Endodermal cell (in vitro differentiated cells): ENCODE measurements at places on chromosomes 7 and 10. TPM values are rescaled to one million over a fixed set of nuclear protein-coding genes. Genes with fewer than 3 reads are reported as not detected.

BAG3 gene
- total RNA-seq, result 13.4 and 16.0 TPM in 2 replicates

GRCh38 chr10:124372899-124373298 is 45.8 kb downstream of the OAT start:
- H3K4me3 ChIP-seq, result no peak overlapping the region
- H3K27me3 ChIP-seq, result peaks cover 7% of the 10 kb centered on the region
- DNase-seq, result no peak
- no peak overlapping the region for H3K27ac ChIP-seq

BTBD16 gene
- not detected in 3 replicates for total RNA-seq

ACTR3C gene
- not detected in 3 replicates for total RNA-seq

DNA sequence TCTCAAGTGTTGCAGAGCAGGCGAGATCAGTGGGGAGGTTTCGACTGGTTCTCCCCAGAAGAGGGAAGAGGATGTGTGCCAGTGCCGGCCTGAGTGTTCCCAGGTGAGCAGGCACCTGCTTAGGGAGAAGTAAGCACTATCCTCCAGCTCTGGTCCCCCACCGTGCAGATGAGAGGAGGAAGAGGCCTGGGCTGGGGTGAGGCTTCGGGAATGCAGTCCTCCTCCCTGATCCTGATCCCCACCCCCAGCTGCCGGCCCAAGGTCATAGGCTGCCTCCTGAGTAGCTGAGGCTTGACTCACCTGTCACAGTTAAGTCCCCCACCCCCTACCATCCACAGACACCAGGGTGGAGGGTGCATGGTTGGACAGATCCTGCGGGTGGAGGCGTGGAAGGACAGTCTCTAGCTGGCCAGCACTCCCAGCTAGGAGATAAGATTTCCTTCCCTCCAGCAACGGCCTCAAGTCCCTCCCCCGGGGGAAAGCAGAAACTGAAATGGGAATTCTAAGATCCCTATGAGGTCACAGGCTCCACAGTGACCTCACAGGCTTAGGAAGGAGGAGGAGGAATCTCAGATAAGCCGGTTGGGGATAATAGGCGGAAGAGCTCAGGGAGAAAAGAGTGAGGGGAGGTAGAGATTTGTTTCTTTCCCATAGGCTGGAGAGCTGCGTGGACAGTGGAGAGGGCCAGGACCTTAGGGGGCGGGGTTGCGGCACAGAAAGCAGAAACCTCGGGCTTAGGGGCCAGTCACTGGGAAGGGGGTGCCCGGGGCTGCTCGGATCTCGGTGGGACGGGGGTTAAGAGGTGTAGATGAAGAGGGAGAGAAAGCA is 1.0 kb downstream of the LRCH4 start:
- peaks cover 9% of the 10 kb centered on the region for H3K4me1 ChIP-seq
- peak overlapping the region; percentile 87 for H3K27ac ChIP-seq
- H3K27me3 ChIP-seq, result no peaks in the 10 kb centered on the region
- peak overlapping the region; percentile 94 for H3K4me3 ChIP-seq
- DNase-seq, result peak; percentile 91

DNA sequence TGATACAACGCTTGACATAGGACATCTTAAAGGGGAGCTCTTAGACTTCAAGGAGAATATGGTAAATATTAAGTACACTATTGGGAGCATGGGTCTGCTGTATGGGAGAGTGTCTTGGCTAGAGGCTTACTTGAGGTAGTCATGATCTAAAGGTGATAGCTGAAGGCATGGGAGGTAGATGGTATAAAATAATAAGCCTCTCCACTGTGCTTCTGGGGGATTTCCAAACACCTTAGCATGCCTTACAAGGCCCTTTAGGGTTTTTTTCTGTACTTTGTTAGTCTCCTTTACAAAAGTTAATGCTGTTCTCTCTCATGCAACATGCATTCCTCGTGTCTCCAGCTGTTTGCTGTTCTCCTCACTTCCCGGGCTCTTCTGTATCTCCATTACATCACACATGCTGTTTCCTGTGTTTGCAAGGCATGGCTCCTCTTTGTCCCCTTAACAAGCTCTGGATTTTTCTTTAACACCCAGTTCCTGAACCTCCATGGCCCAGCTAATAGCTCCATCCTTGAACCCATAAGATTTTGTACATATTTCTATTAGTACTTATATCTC is 449.7 kb downstream of the AUTS2 start:
- H3K27ac ChIP-seq, result no peak overlapping the region
- no peak overlapping the region for H3K4me3 ChIP-seq
- H3K36me3 ChIP-seq, result no peaks in the 10 kb centered on the region
- no peaks in the 10 kb centered on the region for H3K4me1 ChIP-seq

SPDYE11 gene
- not detected in 3 replicates for total RNA-seq

DNA sequence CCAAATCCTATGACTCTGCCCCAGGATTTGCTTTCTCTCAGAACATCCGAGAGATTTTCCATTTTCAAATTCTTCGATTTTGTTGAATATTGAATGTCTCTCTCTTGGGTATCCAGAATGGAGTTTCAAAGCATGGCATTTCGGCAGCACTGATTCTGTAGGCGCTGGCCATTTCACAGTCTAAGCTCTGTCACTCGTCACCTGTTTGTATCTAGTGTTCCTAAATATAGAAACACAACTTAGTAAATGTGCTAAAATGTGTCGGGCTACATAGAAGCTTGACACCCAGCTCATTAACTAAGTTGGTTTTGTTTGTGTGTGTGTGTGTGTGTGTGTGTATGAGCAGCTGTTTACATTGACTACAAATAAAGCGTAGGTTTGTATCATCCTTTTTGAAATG is 173.5 kb upstream of the FZD1 start:
- DNase-seq, result no peak
- no peak overlapping the region for H3K27ac ChIP-seq
- H3K4me3 ChIP-seq, result no peak overlapping the region
- H3K36me3 ChIP-seq, result no peaks in the 10 kb centered on the region
- H3K4me1 ChIP-seq, result no peaks in the 10 kb centered on the region

GRCh38 chr7:20198260-20198659 is 18.9 kb downstream of the MACC1 start:
- DNase-seq, result no peak
- no peaks in the 10 kb centered on the region for H3K4me1 ChIP-seq
- H3K4me3 ChIP-seq, result no peak overlapping the region
- H3K36me3 ChIP-seq, result no peaks in the 10 kb centered on the region
- no peaks in the 10 kb centered on the region for H3K27me3 ChIP-seq
- no peak overlapping the region for H3K27ac ChIP-seq

- peak within 1 kb of the TSS; percentile 95 for H3K4me3 ChIP-seq
- DNase-seq, result peak; percentile 98
- H3K27me3 ChIP-seq, result no peaks in the 10 kb centered on the region
- H3K4me1 ChIP-seq, result peaks cover 3% of the 10 kb centered on the region
Observed at GRCh38 chr10:99619851-99620710, at the start of gene SLC25A28. Gene SLC25A28 (minus strand): TSS chr10:99620439. CDS start chr10:99620335, 104 bp downstream.

GRCh38 chr7:24462984-24463383 is 110.3 kb upstream of the PALS2 start:
- H3K4me3 ChIP-seq, result no peak overlapping the region
- no peak overlapping the region for H3K27ac ChIP-seq
- DNase-seq, result no peak
- H3K4me1 ChIP-seq, result peaks cover 21% of the 10 kb centered on the region

GRCh38 chr10:68333058-68333395 is 299 bp upstream of the PBLD start:
- H3K27me3 ChIP-seq, result no peaks in the 10 kb centered on the region
- peak overlapping the region; percentile 100 for H3K4me3 ChIP-seq
- peak overlapping the region; percentile 98 for H3K27ac ChIP-seq
- H3K36me3 ChIP-seq, result peaks cover 41% of the 10 kb centered on the region
- DNase-seq, result no peak

DNA sequence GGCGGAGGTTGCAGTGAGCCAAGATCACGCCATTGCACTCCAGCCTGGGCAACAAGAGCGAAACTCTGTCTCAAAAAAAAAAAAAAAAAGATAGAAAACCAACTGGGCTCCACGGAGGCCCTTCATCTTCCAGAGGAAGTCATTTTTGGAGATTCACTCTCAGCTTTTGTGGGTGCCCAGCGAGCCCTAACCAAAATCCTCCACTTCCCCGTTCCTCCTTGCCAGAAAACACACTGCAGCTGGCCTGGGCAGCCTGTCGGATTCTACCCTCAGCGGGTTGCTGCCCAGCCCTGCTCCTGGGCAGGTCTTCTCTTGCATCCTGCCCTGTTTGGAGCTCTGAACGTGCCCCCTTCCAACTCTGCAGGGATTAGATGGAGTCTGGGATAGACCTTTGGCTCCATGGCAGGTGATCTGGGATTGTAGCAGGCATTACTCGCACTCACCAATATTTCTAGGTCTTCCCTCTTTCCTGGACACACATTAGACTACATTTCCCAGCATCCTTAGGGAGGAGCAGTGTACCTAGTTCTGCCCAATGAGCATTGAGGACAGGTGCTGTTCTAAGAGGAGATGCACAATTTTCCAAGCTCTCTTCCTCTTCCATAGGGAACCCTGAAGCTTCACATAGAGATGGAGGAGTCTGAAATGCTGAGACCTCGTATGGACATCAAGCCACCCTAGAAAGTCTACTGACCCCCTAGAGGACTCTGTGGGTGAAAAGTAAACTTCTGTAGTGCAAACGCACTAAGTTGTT is 4.6 kb downstream of the GRID2IP start:
- no peak for DNase-seq
- no peak overlapping the region for H3K4me3 ChIP-seq
- no peaks in the 10 kb centered on the region for H3K36me3 ChIP-seq
- H3K27ac ChIP-seq, result no peak overlapping the region

- H3K36me3 ChIP-seq, result no peaks in the 10 kb centered on the region
- H3K27me3 ChIP-seq, result no peaks in the 10 kb centered on the region
- DNase-seq, result no peak
- H3K4me3 ChIP-seq, result no peak overlapping the region
- no peaks in the 10 kb centered on the region for H3K4me1 ChIP-seq
- H3K27ac ChIP-seq, result no peak overlapping the region
Observed at GRCh38 chr7:128275681-128276080, 34.6 kb downstream of the LEP start.

- no peaks in the 10 kb centered on the region for H3K36me3 ChIP-seq
- peaks cover 9% of the 10 kb centered on the region for H3K27me3 ChIP-seq
- peak; percentile 74 for DNase-seq
- H3K4me1 ChIP-seq, result no peaks in the 10 kb centered on the region
- no peak overlapping the region for H3K4me3 ChIP-seq
- H3K27ac ChIP-seq, result no peak overlapping the region
Observed at GRCh38 chr10:71404503-71405295, 8.0 kb downstream of the CDH23 start.

DNA sequence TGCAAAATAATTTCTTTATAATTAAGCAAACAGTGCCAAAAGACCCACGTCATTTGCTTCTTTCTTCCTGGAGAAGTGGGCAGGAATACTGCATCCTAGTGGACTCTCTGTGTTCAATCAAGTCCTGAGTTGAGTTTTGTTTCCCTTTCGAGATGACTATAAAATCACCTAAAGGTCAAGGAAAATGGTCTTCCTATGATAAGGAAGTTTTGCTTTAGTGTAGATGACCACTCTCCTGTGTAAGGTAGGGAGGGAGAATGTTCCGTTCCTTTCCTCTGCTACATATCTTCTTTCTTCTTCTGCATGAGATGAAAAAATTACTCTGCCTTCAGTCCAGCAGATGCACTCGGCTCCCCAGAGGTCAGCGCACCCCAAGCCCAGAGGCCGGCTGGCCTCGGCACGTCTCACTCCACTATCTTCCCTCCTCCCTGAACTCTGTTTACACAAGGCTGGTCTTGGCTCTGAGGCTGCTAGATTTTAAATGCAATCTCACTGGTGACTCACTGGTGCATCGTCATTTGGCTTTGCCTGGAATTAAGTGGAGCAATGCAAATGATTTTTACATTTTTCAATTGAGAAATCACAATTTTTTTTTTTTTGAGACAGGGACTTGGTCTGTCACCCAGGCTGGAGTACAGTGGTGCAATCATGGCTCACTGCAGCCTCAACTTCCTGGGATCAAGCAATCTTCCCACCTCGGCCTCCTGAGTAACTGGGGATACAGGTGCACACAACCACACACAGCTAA is 18.6 kb upstream of the VDAC2 start:
- H3K4me1 ChIP-seq, result peaks cover 5% of the 10 kb centered on the region
- no peak overlapping the region for H3K4me3 ChIP-seq
- no peaks in the 10 kb centered on the region for H3K27me3 ChIP-seq
- DNase-seq, result no peak

DNA sequence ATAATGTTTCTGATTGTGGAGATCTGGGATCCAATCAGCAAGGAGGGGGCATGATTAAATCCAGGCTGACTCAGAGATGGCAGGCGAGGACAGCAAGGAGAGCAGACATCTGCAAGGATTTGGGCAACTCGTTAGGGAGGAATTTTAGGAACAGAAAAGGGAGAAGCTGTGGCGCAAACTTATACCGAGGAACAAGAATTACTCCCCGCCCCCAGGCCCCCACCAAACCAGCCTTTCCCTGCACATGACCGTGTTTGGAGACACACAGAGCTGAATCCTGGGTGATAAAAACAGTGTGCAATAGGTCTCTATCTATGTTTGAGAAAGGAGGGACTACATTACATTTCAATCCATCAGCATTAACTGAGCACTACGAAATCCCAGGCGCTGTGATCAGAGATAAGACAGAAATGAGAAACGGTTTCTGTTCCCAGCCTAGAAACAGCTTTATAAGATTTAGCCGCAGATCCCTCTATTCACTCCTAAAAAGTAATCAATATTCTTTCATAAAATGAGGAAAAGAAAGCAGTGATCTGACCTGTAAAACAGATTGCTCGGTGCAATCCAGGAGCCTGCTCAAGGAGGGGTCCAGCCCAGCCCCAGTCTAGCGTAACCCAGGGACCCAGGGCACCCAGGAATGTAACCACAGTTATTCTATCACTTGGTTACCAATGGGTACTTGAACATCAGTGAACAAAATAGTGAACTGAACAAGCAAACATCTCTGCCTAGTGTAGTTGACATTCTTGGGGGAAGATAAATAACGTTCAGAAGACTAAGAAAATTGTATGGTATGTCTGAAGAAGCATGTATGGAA is 37.2 kb upstream of the RAPGEF5 start:
- H3K4me3 ChIP-seq, result no peak overlapping the region
- H3K36me3 ChIP-seq, result no peaks in the 10 kb centered on the region
- no peaks in the 10 kb centered on the region for H3K4me1 ChIP-seq
- no peak for DNase-seq
- H3K27ac ChIP-seq, result no peak overlapping the region
- no peaks in the 10 kb centered on the region for H3K27me3 ChIP-seq

DNA sequence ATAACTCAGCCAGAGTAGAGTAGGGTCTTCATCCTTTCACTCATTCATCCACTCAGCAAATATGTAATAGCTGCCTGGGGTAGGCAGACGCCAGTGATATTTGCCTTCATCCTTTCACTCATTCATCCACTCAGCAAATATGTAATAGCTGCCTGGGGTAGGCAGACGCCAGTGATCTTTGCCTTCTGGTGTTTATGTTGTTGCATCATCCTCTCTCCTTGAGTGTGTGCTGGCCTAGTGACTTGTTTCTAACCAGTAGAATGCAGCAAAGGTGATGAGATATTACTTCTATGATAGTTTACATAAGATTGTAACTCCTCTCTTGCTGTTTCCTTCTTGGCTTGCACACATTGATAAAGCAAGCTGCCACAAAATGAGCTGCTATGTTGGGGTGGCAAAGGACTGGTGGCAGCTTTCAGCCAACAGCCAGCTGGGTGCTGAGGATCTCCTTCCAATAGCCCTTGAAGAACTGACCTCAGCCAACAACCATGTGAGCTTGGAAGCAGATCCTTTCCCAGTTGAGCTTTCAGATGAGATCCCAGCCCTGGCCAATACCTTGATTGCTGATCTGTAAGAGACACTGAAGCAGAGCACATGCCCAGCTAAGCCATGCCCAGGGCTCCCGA is 23.2 kb upstream of the MTPN start:
- DNase-seq, result no peak
- H3K27ac ChIP-seq, result no peak overlapping the region
- H3K36me3 ChIP-seq, result no peaks in the 10 kb centered on the region

GRCh38 chr7:136956232-136956631 is 87.8 kb downstream of the CHRM2 start:
- no peaks in the 10 kb centered on the region for H3K36me3 ChIP-seq
- no peaks in the 10 kb centered on the region for H3K4me1 ChIP-seq
- H3K27me3 ChIP-seq, result no peaks in the 10 kb centered on the region
- H3K27ac ChIP-seq, result no peak overlapping the region
- no peak for DNase-seq

C10orf67 gene
- total RNA-seq, result not detected in 3 replicates
